Stimulated activated naive CD4-positive, alpha-beta T cell treated with Interleukin-2 at 50 U/mL for 16 hours (primary cell): ENCODE measurements at places on chromosomes 13 and 19.

DNA sequence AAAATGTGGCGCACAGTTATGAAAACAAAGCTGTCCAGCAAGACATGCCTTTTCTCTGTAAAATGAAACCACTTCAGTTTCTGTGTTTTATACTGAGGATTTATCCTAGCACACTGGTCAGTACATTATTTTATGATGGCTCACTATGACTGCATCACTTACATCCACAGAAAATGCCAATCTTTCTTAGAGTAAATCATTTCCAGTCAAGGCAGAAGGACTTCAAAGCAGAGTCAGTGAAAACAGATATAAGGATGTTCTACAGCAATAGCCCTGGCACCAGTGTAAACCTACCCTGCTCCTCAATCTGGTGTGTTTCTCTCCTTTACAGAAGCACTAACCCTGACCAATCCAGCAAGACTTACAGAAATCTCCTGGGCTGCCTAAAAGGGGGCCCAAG lies 473.5 kb downstream of the GPC6 start:
- DNase-seq = no peak

DNA sequence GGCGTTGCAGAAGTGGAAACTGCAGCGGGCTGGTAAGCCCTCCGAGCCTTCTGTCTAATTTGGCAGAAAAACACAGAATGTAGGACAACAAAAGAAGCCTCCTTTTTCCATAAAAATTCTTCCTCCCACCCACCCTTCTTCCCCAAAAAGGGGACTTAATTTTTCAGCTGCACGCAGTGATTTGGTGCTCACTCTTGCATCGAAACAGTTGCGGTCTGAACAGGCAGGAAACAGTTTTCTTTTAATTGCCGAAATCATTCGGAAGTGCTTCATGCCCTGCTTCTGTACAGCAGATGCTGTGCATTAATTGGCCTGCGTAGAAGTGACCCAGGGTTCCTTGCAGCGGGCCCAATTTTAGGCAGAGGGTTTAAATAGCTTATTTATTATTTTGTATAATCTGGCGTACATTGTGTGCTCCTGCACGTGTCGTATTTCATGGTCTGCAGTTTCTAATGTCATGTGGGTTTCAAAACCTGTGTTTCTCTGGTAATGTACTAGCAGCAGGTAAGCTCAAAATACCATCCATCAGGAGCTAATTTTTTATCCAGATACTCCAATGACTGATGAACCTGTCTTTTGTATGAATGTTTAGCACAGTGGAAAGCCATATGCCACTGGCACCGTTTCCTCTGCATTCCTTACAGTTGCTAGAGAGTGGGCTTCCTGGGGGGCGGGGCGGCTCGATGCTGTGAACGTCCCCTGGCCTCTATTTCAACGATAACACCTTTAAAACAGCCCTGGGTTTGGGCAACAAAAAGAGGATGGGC lies 66.6 kb downstream of the GGACT start:
- no peak for DNase-seq

DNA sequence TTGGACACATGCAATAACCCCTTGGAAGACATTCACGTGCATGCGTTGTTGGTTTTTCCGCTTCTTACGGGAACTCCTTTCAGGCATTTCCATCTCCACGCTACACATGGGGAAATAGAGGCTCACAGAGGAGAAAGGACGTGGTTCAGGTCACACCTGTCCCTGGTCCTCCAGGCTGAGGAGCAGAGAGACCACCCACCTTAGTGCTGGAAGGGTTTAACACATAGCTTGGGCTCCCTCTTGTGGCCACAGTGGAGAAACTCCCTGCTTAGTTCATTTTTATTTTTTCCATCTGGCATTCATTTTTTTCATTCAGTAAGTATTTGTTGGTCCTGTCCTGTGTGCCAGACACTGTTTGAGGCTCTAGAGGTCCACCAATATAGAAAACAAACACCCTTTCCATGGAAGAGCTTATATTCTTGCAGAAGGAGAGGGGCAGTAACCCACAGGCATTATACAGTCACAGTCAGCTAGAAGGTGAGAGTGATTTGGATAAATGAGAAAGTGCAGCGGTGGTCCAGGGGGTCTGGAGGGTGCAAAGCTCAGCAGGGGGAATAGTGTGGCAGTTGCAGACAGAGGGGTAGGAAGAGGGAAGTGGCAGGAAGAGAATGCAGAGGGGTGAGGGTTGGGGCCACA lies 24.2 kb upstream of the TTYH1 start:
- peak; percentile 66 for DNase-seq

DNA sequence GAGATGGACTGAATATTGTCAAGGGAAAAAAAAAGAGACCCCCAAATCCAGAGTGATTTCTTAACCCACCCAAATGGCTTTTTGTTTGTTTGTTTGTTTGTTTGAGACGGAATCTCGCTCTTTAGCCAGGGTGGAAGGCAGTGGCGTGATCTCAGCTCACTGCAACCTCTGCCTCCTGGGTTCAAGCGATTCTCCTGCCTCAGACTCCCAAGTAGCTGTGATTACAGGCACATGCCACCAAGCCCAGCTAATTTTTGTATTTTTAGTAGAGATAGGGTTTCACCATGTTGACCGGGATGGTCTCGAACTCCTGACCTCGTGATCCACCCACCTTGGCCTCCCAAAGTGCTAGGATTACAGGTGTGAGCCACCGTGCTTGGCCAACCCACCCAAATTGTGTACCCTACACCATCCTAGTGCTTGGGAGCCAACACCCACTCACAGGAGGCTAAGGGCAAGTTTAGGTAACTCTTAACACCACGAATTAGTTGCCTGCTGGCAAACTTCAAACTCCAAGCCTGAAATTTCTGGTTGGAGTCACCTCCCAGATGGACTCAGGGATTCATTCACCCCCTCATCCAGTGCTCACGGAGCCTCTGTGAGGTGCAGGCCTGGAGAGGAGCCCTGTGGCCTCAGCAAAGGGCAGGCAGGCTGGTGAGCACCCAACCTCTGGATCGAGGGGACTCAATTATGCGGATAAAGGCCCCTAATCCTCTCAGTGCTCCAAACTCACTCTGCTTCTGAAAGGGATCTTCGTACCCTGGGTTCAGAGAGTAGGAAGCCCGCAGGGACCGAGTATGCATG lies 37.6 kb downstream of the ACTN4 start:
- DNase-seq = no peak

DNA sequence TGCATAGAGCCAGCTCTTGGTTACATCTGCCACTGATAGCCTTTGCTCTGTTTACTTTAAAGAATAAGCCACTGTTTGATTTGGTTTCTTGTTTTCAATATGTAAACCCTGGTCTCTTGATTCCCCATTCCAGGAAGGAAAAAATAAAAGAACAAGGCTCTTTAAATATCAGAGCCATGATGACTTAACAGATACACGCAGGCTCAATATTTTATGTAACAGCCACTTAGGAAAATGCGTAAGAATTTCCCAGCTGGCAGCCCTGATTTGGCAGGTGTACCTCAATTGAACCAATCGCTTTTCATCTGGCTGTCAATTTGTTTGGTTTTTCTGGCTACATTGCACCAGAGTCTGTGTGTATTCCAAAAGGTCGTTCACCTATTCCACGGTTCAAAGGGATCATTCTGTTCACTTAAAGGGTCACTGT lies 65.6 kb downstream of the IRS2 start:
- DNase-seq = no peak

DNA sequence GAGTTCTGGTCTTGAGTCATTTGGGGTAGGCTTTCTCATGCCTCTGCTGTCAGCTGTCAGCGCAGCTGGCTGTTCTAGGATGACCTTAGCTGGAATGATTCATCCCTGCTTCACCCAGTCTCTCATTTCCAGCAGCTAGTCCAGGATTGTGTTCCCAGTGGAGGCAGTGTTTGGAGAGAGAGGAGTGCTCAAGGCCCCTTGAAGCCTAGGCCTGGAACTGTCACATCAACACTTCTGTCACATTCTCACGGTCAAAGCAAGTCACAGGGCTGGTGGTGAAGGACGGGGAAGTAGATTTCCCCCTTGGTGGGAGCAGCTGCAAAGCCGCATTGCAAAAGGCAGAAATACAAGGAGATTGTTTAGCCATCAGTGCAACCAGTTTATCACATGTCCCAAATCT lies 15.2 kb downstream of the TPT1 start:
- DNase-seq = no peak

DNA sequence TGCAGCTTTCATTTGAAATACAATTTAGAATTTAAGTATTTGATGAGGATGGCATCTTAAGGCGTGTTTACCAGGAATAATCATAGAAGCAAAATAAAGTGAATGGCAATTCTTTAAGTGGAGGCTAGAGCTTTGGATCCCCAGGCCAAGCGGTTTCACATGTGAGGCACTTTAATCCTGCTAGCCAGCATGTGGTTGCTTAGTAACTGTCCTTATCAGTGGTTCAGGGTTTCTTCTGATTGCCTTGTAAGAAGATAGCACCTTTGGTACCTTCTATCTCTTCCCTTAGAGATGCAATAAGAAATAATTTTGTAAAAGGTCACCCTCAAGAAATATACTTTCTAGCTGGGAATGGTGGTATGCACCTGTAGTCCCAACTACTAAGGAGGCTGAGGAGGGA lies 38.9 kb upstream of the SERP2 start:
- DNase-seq = no peak

- DNase-seq = no peak
These were observed 250.6 kb downstream of the GPC6 start for GRCh38 chr13:93477238-93477637.

GRCh38 chr13:31629085-31629780 lies 110.1 kb upstream of the RXFP2 start:
- DNase-seq = no peak

GRCh38 chr13:48369988-48370387 lies 42.9 kb downstream of the LPAR6 start:
- DNase-seq = no peak

DNA sequence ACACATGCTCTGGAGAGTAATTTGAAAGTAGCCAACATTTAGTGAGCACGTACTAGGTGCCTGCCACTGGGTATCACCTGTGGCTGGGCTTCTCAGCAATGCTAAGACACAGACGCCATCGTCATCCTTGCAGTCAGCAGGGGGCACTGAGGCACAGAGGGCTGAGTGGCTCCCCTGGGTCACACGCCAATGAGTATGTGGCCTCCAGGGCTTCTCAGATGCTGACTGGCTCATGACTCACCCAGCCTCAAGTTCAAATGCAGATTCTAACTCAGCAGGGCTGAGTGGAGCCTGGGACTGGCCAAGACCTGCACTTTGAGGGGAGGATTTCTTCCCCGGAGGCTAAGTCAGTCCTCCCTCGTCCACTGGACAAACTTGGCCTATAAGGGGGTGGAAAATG lies 115.1 kb upstream of the CACNA1A start:
- DNase-seq = peak; percentile 17

GRCh38 chr13:33078263-33078662 lies 62.0 kb downstream of the KL start:
- no peak for DNase-seq
